Stimulated activated CD4-positive, alpha-beta T cell treated with anti-CD3 and anti-CD28 coated beads, Interleukin-1b, Interleukin-23, amount 100 ng/mL, for 1 hour (primary cell): ENCODE measurements at places on chromosomes 12 and 14.

- no peak for DNase-seq
Measured at GRCh38 chr14:75614179-75614578, 35.8 kb downstream of the FLVCR2 start.

- no peak for DNase-seq
Measured at GRCh38 chr14:31716208-31716607, 155.0 kb downstream of the NUBPL start.

DNA sequence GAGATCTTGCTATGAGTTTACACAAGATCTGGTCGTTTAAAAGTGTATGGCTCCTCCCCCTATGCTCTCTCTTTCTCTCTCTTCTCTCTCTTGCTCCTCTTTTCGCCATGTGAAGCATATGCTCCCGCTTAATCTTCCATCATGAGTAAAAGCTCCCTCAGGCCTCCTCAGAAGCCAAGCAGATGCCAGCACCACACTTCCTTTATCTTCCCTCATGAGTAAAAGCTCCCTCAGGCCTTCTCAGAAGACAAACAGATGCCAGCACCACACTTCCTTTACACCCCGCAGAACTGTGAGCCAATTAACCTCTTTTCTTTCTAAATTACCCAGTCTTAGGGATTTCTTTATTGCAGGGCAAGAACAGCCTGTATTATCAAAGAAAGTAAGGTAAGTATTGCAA, 152.4 kb downstream of the SEC23A start:
- DNase-seq = no peak

DNA sequence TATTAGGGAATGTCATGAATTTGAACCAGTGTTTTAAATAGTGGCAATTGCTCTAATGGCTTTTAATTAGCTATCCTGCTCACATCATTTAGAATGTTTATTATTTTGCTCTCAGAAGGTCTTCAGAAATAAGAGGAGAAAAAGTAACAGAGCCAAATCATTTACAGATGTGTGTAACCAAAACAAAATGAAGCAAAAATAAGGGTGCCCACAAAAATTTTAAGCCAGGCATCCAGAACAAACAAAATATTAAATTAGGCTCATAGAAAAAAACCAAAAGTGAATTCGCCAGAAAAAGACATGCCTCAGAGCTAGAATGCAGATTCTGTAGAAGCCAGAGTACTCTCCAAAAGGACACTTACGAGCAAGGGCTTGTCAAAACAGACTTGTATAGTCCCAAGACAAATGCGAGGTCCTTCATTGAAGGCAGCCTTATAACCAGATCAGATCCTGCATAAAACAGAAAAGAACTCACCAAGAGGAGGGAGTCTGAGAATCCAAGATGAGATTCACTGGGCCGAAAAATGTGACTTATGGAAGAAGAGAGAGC, 20.2 kb upstream of the SERPINA1 start:
- no peak for DNase-seq

- DNase-seq = no peak
Measured at GRCh38 chr14:38016497-38016896, 191.2 kb upstream of the SSTR1 start.

- peak; percentile 25 for DNase-seq
Measured at GRCh38 chr14:62117010-62117750, 355.0 kb downstream of the SNAPC1 start.

DNA sequence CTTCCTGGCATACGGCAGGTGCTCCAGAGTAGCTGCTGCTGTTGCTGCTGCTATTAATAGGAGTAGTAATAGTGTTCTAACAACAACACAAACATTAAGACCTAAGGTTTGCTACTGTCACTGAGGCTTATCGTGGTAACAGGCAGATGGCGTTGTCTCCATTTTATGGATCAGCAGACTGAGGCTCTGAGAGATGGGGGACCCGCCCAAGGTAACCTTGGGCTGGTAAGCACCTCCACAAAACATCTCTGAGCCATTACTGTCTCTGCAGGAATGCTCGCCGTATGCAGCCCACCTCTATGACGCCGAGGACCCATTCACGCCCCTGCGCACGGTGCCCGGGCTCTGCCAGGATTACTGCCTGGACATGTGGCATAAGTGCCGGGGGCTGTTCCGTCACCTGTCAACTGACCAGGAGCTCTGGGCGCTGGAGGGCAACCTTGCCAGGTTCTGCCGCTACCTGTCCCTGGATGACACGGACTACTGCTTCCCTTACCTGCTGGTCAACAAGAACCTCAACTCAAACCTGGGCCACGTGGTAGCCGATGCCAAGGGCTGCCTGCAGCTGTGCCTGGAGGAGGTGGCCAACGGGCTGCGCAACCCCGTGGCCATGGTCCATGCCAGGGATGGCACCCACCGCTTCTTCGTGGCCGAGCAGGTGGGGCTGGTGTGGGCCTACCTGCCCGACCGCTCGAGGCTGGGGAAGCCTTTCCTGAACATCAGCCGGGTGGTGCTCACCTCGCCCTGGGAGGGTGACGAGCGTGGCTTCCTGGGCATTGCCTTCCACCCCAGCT, 7.2 kb downstream of the HHIPL1 start:
- no peak for DNase-seq

DNA sequence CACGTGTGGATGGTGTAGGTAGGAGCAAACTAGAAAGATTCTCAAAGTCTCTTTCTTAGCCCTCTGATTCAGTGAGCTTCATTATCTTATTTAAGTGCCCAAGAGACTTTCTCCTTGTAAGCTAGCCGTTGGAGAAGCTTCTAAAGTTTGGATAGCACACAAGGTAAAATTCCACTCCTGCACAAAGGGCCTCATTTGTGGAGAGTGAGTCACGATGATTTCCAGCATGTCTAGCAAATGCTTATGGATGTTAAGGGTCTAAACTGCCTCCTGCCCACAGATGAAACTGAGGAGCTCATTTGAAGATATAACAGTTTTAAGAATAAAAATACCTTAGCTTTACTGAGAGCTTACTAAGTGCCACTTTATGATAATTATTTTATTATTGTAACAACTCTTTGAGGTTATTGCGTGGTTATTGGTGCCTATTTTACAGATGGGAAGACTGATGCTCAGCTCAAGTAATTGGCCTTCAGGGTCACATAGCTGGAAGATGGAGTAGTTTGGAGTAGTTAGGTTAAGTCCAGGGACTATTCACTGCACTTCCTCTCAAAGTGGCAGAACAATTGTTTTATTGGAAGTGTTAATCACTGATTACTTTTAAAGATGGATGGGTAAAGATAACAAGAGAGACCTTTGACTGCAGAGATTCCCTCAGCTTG, 78.7 kb upstream of the HIF1A start:
- DNase-seq = no peak

GRCh38 chr12:65585648-65586602, 238.4 kb upstream of the HMGA2 start:
- DNase-seq = no peak

- no peak for DNase-seq
Measured at GRCh38 chr14:44940944-44941343, 20.8 kb downstream of the KLHL28 start.

GRCh38 chr14:73785336-73785833, 66.2 kb upstream of the PTGR2 start:
- no peak for DNase-seq

GRCh38 chr12:3271639-3272038, 194.5 kb downstream of the TSPAN9 start:
- no peak for DNase-seq

GRCh38 chr12:43349863-43350262, 202.1 kb downstream of the ADAMTS20 start:
- no peak for DNase-seq

- no peak for DNase-seq
Measured at GRCh38 chr12:105769486-105769885, 369.3 kb downstream of the NUAK1 start.
